ENCODE measurements at places on chromosomes 2 and 18. TPM values are rescaled to one million over a fixed set of nuclear protein-coding genes. Genes with fewer than 3 reads are reported as not detected.
A peak's percentile ranks its signal among the peaks of the same experiment; 100 is the strongest.

IL1RL2 gene
- total RNA-seq = 7.0 TPM

ZNF396 gene
- 2.5 TPM for total RNA-seq

TCF23 gene
- total RNA-seq = not detected

GNLY gene
- total RNA-seq = 1.9 TPM

CTAGE1 gene
- total RNA-seq = not detected

FASTKD1 gene
- 8.2 TPM for total RNA-seq

LCT gene
- total RNA-seq = not detected

SLC23A3 gene
- 3.2 TPM for total RNA-seq

- no peak overlapping the region for H3K4me3 ChIP-seq
- no peaks in the 10 kb centered on the region for H3K27me3 ChIP-seq
- DNase-seq = no peak
- H3K4me1 ChIP-seq = no peaks in the 10 kb centered on the region
Measured at GRCh38 chr2:179671043-179671981, 190.1 kb downstream of the ZNF385B start.

GRCh38 chr18:60895181-60895580 is 438.0 kb upstream of the CDH20 start:
- H3K27me3 ChIP-seq = no peaks in the 10 kb centered on the region
- peaks cover 16% of the 10 kb centered on the region for H3K4me1 ChIP-seq
- H3K27ac ChIP-seq = no peak overlapping the region
- DNase-seq = no peak
- no peak overlapping the region for H3K4me3 ChIP-seq
- H3K36me3 ChIP-seq = no peaks in the 10 kb centered on the region

GRCh38 chr2:154338352-154338967 is 360.0 kb upstream of the KCNJ3 start:
- no peak for DNase-seq
- no peak overlapping the region for H3K4me3 ChIP-seq
- no peaks in the 10 kb centered on the region for H3K27me3 ChIP-seq

- H3K4me3 ChIP-seq = no peak overlapping the region
- H3K36me3 ChIP-seq = no peaks in the 10 kb centered on the region
Measured at GRCh38 chr2:24877067-24877466, 43.0 kb downstream of the ADCY3 start.

GRCh38 chr2:37344453-37345361 is at the start of gene QPCT:
Gene QPCT (plus strand): TSS chr2:37344630. CDS start chr2:37344732, 102 bp downstream.
- peaks cover 35% of the 10 kb centered on the region for H3K4me1 ChIP-seq
- DNase-seq = peak; percentile 81
- no peaks in the 10 kb centered on the region for H3K36me3 ChIP-seq
- H3K27me3 ChIP-seq = no peaks in the 10 kb centered on the region
- peak within 1 kb of the TSS; percentile 73 for H3K4me3 ChIP-seq
- peak within 1 kb of the TSS; percentile 91 for H3K27ac ChIP-seq

- no peak overlapping the region for H3K27ac ChIP-seq
- DNase-seq = no peak
- H3K36me3 ChIP-seq = no peaks in the 10 kb centered on the region
- no peaks in the 10 kb centered on the region for H3K4me1 ChIP-seq
- H3K27me3 ChIP-seq = no peaks in the 10 kb centered on the region
Measured at GRCh38 chr2:117523267-117523666, 291.2 kb upstream of the DDX18 start.

DNA sequence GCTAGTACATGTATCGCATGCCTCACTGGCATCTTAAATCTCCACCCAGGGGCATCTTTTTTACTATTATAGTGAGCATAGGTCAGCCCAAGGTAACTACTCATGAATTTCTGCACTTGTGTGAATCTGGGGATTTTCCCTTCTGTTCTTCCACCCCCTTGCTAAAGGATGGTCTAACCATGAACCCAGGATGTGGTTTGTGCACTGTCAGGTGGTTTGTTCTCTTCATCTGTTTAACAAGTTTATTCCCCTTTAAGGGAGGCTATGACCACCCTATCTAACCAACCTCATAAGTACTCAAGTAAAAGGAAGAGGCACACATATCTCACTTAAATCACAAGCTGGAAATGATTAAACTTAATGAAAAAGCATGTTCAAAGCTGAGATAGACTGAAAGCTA is 243.0 kb downstream of the RPRM start:
- H3K27me3 ChIP-seq = no peaks in the 10 kb centered on the region
- H3K4me1 ChIP-seq = no peaks in the 10 kb centered on the region
- H3K27ac ChIP-seq = no peak overlapping the region

- H3K27ac ChIP-seq = no peak overlapping the region
- H3K27me3 ChIP-seq = no peaks in the 10 kb centered on the region
- H3K4me1 ChIP-seq = no peaks in the 10 kb centered on the region
- no peaks in the 10 kb centered on the region for H3K36me3 ChIP-seq
- H3K4me3 ChIP-seq = no peak overlapping the region
- no peak for DNase-seq
Measured at GRCh38 chr18:53566626-53567025, 657.8 kb downstream of the MBD2 start.

DNA sequence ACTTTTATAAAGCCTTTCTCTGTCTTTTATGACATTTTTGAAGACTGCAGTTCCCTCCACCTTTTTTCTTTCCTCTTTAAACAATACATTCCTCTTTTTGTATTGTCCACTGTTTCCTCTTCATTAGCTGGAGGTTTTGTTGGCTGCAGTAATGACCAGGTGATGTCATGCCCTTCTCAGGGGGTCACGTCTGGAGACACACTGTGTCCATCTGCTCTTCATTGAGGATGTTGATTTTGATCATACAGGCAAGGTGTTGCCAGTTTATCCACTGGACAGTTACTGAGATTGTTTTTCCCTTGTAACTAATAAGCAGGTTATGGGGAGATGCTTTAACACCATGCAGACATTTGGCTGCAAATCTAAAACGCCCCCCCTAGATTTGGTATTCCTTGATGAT is 19.8 kb downstream of the ZNF407 start:
- no peaks in the 10 kb centered on the region for H3K27me3 ChIP-seq
- no peak for DNase-seq
- no peak overlapping the region for H3K27ac ChIP-seq
- H3K4me1 ChIP-seq = no peaks in the 10 kb centered on the region

DNA sequence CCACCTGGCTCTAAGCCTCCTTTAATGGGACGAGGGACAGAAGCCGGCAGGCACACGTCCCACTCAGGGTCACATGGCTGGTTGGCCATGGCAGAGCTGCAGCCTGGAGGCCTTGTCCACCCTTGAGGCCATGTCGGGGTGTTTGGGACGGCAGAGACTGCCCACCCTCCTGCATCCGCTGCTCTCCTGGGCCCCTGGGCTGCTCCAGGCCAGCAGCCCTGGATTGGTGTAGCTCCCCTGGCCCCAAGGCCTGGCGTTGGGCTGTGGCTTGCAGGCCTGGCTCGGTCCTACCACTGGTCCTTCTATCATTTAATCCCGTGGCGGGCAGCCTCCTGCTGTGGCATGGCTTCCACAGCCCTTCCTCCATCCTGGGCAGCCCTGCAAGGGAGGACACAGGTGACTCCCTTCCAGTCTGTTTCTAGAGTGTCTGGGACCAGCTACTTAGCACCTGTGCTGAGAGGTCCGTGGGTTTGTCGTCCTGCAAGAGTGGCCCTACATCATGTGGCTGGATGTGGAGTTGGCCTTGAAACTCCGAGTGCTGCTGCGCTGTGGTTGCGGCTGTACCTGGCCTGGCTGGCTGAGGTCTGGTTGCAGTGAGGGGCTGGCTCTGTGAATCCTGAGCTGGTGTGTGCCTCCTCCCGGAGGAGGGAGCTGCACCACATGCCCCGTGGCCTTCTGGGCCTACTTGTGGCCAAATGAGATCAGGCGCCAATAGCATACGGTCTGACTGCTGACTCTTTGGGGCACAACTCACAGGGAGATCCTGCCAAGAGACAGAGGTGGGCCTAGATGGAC is 67.3 kb downstream of the SH3RF3 start:
- H3K4me1 ChIP-seq = peaks cover 11% of the 10 kb centered on the region
- no peak overlapping the region for H3K27ac ChIP-seq
- DNase-seq = no peak
- no peak overlapping the region for H3K4me3 ChIP-seq
- no peaks in the 10 kb centered on the region for H3K36me3 ChIP-seq
- H3K27me3 ChIP-seq = no peaks in the 10 kb centered on the region

DNA sequence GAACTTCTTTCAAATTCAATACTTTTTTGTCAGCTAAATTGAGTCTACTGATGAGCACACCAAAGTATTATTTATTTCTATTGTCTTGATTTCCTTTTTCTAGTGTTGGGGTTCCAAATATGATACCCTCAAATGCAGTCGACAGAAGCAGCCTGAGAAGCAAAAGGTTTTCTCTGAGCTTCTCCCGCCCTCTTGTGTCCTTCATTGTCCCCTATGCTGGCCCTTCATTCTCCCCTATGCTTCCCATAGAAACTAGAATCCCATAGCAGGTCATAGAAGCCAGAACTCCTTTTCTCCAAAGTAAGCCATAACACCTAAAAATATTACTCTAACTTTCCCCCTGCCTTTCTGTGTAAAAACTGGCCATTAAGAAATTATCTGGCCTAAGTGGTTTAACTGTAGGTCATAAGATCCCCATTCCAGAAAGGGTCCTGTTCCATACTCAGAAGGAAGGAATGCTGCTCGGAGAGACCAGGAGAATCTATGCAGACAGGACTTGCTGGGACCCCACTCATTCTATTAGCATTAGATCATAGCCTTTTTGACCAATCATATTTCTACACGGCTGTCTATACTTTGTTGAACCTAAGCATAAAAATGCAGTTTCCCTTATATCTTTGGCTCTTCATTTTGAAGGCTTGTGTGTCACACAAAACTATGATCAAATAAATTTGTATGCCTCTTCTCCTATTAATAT is 764.6 kb upstream of the PKDCC start:
- no peak overlapping the region for H3K27ac ChIP-seq
- no peak overlapping the region for H3K4me3 ChIP-seq
- DNase-seq = no peak
- no peaks in the 10 kb centered on the region for H3K4me1 ChIP-seq
- no peaks in the 10 kb centered on the region for H3K27me3 ChIP-seq

- H3K36me3 ChIP-seq = peaks cover 22% of the 10 kb centered on the region
- H3K27ac ChIP-seq = no peak overlapping the region
- H3K4me3 ChIP-seq = no peak overlapping the region
- no peak for DNase-seq
- H3K4me1 ChIP-seq = no peaks in the 10 kb centered on the region
Measured at GRCh38 chr18:62152844-62153243, 34.0 kb downstream of the PIGN start.

DNA sequence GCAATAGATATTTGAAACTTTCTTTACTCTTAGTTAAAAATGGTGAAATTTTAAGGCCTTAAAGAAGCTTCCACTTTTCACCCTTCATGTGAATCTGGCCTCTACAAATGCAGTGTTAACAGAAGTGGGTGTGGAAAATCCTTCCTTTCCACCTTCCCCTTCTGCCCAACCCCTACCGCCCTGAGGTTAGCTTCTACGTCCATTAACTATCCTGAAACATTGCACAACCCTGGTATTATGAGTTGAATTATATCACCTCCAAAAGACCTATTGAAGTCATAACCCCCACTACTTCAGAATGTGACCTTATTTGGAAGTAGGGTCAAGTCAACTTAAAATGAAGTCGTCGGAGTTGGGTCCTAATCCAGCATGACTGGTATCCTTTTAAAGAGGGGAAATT is 80.8 kb upstream of the ACSL3 start:
- no peak overlapping the region for H3K27ac ChIP-seq
- H3K36me3 ChIP-seq = no peaks in the 10 kb centered on the region
- no peak overlapping the region for H3K4me3 ChIP-seq
- no peak for DNase-seq
- H3K27me3 ChIP-seq = no peaks in the 10 kb centered on the region
- H3K4me1 ChIP-seq = no peaks in the 10 kb centered on the region

GRCh38 chr18:58776084-58776483 is 88.6 kb upstream of the ZNF532 start:
- no peak overlapping the region for H3K27ac ChIP-seq
- no peaks in the 10 kb centered on the region for H3K36me3 ChIP-seq
- H3K4me1 ChIP-seq = no peaks in the 10 kb centered on the region
